Activated effector memory CD4-positive, alpha-beta T cell treated with anti-CD3 and anti-CD28 coated beads, Interleukin-2, amount 50 U/mL, for 16 hours (primary cell): ENCODE measurements at places on chromosomes 12 and 14.

DNA sequence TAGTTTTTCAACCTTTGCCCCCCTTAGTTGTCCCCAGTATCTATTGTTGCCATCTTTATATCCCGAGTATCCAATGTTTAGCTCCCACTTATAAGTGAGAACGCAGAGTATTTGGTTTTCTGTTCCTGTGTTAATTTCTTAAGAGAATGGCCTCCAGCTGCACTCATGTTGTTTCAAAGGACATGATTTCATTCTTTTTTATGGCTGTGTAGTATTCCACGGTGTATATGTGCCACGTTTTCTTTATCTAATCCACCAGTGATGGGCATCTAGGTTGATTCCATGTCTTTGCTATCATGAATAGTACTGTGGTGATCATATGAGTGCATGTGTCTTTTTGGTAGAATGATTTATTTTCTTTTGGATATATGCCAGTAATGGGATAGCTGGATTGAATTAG lies 72.0 kb downstream of the GCH1 start:
- DNase-seq: no peak

DNA sequence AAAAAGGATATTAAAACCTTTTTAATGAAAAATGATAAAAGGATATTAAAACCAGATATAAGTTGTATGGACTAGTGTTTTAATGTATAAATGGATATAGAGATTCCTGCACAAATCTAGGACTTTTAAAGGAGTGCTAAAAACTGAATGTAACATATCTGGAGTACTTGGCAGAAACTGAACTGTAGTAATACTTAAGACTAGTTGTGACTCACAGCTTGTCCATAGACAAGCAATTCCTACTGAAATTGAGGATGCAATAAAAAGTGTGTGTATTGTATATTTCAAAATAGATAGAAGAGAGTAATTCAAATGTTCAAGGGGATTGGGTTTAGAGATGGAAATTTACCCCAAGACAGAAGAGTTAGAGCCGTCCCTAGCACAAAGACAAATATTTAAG lies 59.6 kb downstream of the FBXO33 start:
- no peak for DNase-seq

DNA sequence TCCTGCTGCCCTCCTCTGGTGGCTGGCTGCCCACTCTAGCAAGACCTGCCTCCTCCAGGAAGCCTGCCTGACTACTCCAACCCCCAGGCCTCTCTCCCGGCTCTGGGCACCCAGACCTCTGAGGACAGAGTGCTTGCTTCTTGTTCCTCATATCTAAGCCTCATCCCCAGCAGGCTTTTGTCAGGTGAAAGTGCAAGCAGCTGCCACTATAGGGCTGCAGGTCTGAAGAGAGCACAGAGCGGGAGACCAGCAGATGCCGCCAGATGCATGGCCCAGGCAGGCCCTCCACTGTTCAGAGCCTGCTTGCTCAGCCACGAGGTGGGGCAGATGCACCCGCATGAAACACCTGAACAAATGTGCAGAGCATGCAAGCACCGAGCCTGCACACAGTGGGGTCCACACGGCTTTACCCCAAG lies 73.0 kb downstream of the SERPINA3 start:
- peak; percentile 24 for DNase-seq

GRCh38 chr14:77124345-77125280 lies 17.0 kb downstream of the ZDHHC22 start:
- DNase-seq: peak; percentile 88

DNA sequence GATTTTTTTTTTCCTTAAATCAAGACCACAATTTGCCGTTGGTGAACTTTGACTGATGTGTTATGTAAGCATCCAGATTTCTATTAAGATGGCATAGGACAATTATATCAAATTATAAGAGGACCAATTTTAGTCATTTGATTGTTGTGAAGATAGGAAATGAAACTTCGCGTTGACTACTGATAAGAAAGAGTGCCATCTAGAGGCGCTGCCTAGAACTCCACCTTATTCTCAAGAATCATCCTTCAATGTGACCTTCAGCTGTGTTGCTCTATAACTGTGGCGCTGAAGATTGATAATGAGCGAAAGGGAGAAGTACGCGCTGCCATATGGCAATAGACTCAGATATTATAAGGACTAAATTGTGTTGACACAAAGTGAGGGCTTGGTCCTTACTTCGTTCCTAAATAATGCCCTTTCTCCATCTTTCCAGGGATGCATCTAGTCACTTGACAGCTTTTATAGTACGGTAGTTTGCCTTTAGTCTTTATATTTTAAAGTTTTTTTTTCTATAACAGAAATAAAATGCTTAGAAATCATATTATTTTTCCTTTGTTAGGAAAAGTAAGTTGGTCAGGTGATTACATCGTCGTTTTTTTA lies 350.8 kb upstream of the STXBP6 start:
- DNase-seq: no peak

DNA sequence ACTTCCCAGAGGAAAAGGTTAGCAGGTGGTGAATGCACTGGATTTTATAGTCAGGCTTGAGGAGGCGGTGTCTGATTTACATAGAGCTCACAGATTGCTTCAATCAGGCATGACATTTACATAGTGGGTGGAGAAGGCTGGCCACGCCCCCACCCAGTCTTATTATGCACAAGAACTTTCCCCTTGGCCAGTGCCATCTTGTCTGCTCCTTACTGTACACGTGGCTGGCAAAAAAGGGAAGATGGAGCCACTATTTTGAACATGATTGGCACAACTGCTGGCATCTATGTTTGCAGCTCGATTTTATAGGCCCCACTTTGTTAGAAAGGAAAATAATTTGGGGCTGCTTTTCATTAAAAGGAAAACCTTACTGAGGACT lies 10.9 kb upstream of the LGMN start:
- no peak for DNase-seq

GRCh38 chr12:46573347-46573658 lies 200.7 kb upstream of the SLC38A2 start:
- DNase-seq: no peak

DNA sequence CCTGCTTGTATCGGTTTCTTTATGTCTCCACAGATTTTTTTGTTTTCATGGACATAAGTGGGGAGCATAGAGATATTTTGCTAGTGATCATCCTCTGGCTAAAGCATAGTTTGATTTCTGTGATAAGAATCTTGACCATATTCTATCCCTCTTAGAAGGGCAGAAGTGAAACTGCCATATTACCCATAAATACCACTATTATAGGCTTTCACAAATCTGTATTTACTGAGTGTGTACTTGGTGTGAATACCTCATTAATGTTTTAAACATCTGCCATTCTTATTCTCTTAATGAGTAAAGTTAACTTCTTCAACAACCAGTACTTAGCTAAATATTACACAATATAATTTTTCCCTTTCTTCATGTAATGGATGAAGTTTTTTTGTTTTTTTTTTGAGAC lies 16.1 kb downstream of the WNK1 start:
- no peak for DNase-seq

- DNase-seq: no peak
Observed at GRCh38 chr12:9940375-9940774, 8.2 kb upstream of the CLEC2A start.

GRCh38 chr12:124170760-124171159 lies 124.1 kb upstream of the RFLNA start:
- DNase-seq: no peak

DNA sequence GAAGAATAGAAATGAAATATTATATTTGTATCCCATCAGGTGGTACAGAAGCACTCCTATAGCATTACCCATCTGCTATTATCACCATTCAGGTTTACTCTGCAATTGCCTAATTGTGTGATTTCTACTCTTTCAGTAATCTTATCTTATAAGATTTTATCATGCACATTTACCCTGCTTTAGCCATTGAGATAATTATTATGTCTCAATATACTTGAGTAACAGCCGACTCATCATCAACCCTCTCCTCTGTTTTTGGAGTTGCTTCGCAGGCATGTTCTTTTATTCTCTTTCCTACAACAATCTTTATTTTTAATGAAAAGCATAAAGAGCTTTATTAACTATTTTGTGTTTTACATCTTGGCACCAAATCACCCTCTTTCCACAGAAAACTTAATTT lies 419.9 kb downstream of the LRIG3 start:
- DNase-seq: no peak

DNA sequence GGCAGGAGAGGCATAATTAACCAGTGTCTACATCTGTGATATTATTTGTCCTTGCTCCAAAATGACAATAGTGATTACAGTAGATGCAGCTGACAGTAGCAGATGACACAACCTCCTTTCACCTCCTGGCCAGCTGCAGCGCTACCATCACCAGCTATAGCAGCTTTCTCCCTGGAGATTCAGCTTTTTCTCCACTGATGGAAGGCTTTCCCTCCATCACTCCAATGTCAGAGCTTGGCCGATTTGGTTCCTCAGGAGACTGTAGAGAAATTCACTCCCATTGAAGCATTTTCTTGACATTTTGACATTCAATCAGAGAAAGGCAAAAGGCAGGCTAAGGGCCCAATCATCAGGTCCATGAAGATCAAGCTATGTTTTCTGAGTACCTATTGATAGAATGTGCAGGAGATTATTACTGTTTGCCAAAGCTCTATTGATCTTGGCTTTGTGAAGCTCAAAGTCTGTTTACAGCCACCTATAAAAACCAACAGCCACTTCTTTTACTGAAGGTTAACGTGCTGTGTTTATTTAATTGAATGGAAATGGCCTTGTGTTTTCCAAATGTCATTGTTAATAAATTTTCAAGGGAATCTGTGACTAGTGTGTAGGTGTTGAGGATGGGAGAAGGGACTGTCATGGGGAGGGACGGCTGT lies 785.1 kb downstream of the DIO2 start:
- DNase-seq: no peak

DNA sequence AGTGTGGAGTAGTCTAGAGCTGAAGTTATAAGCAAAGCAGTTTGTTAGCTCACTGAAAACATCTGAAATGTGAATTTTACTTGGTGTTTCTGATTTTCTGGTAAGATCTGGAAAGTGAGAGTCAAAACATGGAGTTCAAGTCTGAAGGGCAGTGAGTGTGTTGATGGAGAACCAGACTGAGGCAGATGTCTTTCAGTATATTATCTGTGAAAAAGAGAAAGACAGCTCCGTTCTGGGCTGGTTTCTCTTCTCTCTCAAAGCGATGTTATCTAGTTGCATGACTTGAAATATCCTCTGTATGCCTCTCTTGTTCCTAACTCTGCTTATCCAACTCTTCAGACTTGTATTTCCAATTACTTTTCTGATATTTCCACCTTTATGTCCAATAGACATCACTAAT lies 381.9 kb upstream of the RGS6 start:
- DNase-seq: no peak

GRCh38 chr14:104342435-104343293 lies 204.3 kb downstream of the KIF26A start:
- peak; percentile 52 for DNase-seq
